PC-9 (cell line): ENCODE measurements at places on chromosomes 1 and 21.

- no peak for DNase-seq
Observed at GRCh38 chr21:42532466-42533181, 19.0 kb downstream of the SLC37A1 start.

- no peak for DNase-seq
Observed at GRCh38 chr1:231414260-231415016, 7.6 kb downstream of the EGLN1 start.

DNA sequence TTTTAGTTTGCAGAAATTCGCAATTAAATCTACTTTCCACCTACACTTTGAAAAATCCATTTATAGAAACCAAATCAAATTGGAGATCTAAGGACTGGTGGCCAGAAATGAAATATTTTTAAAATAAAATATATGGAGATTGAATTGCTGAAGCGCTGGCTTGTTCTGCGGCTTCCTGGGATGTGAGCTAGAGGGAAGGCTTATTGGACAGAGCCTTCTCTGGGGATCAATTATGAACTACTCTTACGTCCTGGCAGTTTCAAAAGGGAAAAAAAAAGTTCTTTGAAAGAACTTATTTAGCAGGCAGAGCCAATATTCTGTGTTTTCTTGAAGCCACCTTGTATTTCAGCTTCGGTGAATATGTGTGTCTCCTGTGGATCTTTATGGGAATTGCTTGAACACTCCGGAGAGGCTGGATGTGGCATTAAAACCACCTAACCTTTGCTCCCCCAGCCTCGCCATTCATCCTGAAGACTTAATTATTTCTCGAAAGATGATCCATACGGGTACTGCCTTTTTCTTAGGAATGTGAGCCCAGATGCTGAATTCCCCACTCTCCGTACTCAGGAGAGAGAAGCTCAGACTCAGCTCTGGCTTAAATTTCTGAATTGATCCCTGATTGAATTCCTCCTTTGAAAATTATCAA, 478.9 kb upstream of the VAMP3 start:
- no peak for DNase-seq

- DNase-seq: no peak
Observed at GRCh38 chr1:12063141-12064072, at the start of gene TNFRSF8. Gene TNFRSF8, plus strand, starts transcription at chr1:12063303. Its CDS starts 296 bp downstream, at chr1:12063599.

GRCh38 chr1:20654104-20654690, 7.0 kb downstream of the DDOST start:
- DNase-seq: no peak

DNA sequence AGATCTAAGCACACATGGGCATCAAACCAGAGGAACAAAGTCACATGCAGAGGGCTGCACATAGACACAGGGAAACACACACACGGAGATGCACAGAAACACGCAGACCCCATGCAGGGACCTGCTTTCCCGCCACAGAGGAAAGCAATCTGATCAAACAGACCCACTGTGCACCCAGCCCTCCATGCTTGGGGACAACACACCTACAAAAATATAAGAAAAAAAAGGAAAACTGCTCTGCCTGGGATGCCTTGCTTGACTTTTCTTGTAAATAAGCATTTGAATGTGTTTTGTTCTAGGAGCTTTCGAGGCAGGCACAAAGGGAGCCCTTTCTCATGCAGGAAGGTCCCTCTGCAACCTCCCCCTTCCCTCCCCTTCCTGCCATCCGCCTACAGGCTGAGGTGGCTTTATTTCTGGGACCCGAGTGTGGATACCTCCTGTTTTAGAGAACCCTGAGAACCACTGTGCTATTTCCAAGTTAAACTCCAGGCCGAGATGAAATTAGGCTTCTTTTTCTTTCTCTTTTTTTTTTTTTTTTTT, 3.5 kb upstream of the ICMT start:
- no peak for DNase-seq

GRCh38 chr1:32892368-32893197, 6.3 kb downstream of the HPCA start:
- no peak for DNase-seq

- no peak for DNase-seq
Observed at GRCh38 chr1:41700986-41701535, 216.6 kb upstream of the EDN2 start.

- no peak for DNase-seq
Observed at GRCh38 chr1:58422436-58422835, 124.1 kb downstream of the OMA1 start.
